ENCODE measurements at places on chromosomes 4 and X. TPM values are rescaled to one million over a fixed set of nuclear protein-coding genes. Genes with fewer than 3 reads are reported as not detected.

Gene SYTL4
- not detected for total RNA-seq

GRCh38 chr4:38281371-38282071 lies 321.3 kb downstream of the PTTG2 start:
- H3K27ac ChIP-seq, result no peak overlapping the region
- DNase-seq, result no peak
- H3K27me3 ChIP-seq, result peaks cover 6% of the 10 kb centered on the region
- peaks cover 16% of the 10 kb centered on the region for H3K4me1 ChIP-seq

- H3K4me1 ChIP-seq, result peaks cover 28% of the 10 kb centered on the region
- peak overlapping the region; percentile 52 for H3K27ac ChIP-seq
- H3K36me3 ChIP-seq, result no peaks in the 10 kb centered on the region
- H3K4me3 ChIP-seq, result peak overlapping the region; percentile 35
- DNase-seq, result no peak
- no peaks in the 10 kb centered on the region for H3K27me3 ChIP-seq
These were observed 45.5 kb downstream of the MAGEA9 start for GRCh38 chrX:149827254-149827653.

DNA sequence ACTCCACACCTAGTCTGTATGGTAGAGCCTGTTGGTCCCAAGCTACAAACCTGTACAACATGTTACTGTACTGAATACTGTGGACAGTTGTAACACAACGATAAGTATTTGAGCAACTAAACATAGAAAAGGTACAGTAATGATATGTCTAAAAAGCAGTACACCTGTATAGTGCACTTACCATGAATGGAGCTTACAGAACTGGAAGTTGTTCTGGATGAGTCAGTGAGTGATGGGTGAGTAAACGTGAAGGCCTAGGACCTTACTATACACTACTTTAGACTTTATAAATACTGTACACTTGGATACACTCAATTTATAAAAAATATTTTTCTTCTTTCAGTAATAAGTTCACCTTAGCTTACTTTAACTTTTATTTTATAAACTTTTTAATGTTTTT lies 104.0 kb downstream of the TMA16 start:
- H3K27me3 ChIP-seq, result no peaks in the 10 kb centered on the region
- no peak overlapping the region for H3K27ac ChIP-seq
- no peak for DNase-seq
- H3K4me3 ChIP-seq, result no peak overlapping the region
- no peaks in the 10 kb centered on the region for H3K4me1 ChIP-seq

DNA sequence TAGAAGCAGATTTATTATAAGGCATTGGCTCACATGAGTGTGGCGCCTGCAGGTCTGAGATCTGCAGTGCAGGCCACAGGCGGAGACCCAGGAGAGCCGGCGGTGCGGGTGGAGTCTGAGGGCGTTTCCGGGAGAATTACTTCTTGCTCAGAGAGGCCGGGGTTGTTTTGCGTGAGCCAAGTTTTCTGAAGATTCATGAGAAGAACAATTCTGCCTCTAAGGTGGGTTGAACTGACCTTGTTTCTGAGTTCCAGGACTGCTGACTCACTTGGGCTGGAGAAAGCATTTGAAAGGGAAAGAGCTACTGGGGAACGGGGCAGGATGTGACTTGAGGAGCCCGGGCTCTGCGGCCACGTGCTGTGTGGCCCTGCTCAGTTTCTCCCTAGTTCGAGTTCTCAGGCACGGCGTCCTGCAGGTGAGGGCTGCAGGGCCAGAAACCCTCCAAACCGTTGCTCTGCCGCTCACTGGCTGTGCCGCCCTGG lies 36.7 kb upstream of the SORCS2 start:
- no peak overlapping the region for H3K4me3 ChIP-seq
- H3K27me3 ChIP-seq, result peaks cover 39% of the 10 kb centered on the region
- no peak overlapping the region for H3K27ac ChIP-seq
- H3K4me1 ChIP-seq, result peaks cover 3% of the 10 kb centered on the region

DNA sequence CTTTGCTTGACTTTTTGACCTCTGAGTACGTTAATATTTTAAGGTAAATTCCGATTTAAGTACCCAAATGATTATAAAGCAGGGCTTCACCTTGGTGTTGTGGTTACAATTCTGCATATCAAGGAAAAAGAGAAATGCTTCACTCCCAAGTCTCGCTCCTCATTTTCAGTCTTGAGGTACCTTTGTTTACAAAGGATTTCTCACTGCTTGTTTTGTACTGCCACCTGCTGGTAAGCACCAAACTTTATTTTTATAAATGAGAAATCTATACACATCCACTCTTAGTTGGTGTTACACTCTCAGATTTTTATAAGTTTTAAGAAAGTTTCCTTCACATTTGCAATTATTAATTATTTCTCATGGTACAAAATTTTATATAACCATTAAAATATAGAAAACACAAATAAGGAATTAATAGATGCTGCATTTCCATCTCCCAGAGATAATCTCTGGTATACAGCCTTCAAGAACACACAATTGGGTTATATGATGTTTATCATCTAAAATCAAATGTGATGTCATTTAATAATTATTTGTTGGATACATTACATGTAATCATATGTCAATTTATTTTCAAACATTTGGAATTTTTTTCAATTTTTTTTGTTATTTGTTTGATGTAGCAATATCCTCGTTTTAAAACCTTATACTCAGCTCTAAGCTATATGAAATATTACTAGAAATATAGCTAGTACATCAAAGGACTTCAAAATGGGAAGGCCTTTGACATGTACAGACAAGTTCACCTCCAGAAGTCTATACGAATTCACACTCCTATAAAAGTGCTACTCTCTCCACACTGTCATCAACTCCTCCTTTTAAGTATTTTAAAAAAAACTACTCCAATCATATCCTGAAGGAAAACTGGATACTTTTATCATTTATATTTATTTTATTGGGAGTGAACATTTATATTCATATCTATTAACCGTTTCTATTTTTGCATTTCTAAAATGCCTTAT lies 179.9 kb downstream of the KCNIP4 start:
- H3K27ac ChIP-seq, result no peak overlapping the region
- no peaks in the 10 kb centered on the region for H3K36me3 ChIP-seq
- no peak for DNase-seq
- peaks cover 4% of the 10 kb centered on the region for H3K27me3 ChIP-seq

- H3K27me3 ChIP-seq, result no peaks in the 10 kb centered on the region
- H3K36me3 ChIP-seq, result peaks cover 20% of the 10 kb centered on the region
- H3K27ac ChIP-seq, result no peak overlapping the region
- H3K4me1 ChIP-seq, result no peaks in the 10 kb centered on the region
These were observed 91.6 kb upstream of the NUDT6 start for GRCh38 chr4:123014038-123014437.

Data from activated naive CD8-positive, alpha-beta T cell treated with anti-CD3 and anti-CD28 coated beads, Interleukin-2, amount 10 ng/mL, durations not matched to agents 7 days and 5 days (primary cell).